Stimulated activated CD4-positive, alpha-beta T cell treated with anti-CD3 and anti-CD28 coated beads, Interleukin-2, amount 100 ng/mL, for 24 hours (primary cell): ENCODE measurements at places on chromosomes 7 and 10.

DNA sequence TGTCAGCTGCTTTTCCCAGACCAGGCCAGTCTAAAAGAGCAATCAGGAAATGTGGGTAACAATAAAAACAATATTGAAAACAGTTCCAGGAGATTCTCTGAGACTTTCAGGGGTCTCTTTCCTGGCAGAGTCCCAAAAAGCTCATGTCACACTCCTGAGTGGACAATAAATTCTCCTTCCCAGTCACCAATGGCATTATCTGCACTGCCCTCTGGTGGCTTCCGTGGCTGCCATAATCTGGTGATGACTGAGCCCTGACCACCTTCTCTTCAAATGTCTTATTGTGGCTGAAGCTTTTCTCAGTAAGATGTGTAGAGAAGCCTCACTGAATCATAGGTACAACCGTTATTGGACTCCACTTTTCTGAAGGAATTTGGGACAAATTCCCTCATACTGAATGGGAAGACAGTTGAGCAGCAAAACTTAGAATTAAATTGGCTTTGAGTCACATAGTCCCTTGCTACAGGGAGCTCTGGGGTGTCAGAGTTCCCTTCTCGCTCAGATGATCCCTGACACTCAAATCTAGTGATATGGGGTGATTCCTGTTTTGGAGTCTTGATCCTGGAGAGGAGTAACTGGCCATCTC lies 24.4 kb upstream of the ASAH2 start:
- peak; percentile 50 for DNase-seq

DNA sequence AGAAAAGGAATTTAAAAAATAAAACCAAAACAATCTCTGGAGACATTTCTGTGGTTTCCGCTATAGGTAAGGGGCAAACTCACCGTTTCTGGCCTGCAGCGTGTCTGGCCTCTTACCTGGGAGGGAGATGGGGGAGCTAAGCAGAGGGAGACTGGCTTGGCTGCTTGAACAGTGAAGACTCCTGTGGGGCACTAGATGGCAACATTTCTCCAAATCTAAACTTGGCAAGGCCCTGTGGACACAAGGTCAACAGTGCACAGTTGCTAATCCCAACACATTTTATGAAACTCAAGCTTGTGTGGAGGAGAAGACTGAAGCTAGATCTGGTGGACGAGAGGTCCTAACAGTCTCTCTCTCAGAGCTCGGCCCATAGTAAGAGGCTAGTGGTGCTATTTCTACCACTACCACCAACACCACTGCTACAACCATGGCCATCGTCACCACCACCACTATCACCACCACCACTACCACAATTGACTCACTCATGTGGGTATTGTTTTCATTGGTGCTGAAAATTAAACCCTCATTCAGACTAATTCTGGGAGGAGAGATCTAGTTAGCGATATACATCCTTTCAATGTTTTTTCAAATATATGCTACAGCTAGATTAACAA lies 28.4 kb upstream of the CDHR3 start:
- no peak for DNase-seq

DNA sequence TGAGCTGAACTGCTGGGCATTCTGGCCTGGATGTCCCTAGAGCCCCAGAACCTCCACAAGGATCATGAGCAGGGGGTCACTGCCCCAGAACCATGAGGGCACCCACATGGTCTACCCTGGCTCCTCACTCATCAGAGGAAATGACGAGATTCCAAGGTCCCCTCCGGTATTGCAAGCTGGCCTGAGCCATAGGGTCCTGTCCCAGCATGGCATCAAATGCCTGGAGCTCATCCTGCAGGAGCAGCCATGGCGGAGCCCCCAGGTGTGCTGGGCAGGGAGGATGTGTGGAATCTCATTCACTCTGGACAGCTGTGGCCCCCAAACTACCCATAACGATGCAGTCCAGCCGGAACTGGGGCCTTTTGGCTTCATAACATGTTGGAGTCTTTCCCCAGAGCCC lies 66.6 kb upstream of the ANTXRL start:
- DNase-seq, result no peak

- DNase-seq, result no peak
Observed at GRCh38 chr7:120996333-120996987, 7.9 kb downstream of the CPED1 start.

GRCh38 chr7:40544221-40544723 lies 409.5 kb downstream of the SUGCT start:
- no peak for DNase-seq

- DNase-seq, result peak; percentile 37
Observed at GRCh38 chr10:132684164-132684891, 101.6 kb downstream of the NKX6-2 start.

GRCh38 chr7:77439572-77439971 lies 23.4 kb upstream of the GSAP start:
- DNase-seq, result no peak

- no peak for DNase-seq
Observed at GRCh38 chr7:5693529-5693928, 87.9 kb downstream of the RNF216 start.

- DNase-seq, result no peak
Observed at GRCh38 chr7:104442481-104442880, 114.1 kb downstream of the LHFPL3 start.

GRCh38 chr7:10076660-10077300 lies 896.9 kb upstream of the PHF14 start:
- no peak for DNase-seq

DNA sequence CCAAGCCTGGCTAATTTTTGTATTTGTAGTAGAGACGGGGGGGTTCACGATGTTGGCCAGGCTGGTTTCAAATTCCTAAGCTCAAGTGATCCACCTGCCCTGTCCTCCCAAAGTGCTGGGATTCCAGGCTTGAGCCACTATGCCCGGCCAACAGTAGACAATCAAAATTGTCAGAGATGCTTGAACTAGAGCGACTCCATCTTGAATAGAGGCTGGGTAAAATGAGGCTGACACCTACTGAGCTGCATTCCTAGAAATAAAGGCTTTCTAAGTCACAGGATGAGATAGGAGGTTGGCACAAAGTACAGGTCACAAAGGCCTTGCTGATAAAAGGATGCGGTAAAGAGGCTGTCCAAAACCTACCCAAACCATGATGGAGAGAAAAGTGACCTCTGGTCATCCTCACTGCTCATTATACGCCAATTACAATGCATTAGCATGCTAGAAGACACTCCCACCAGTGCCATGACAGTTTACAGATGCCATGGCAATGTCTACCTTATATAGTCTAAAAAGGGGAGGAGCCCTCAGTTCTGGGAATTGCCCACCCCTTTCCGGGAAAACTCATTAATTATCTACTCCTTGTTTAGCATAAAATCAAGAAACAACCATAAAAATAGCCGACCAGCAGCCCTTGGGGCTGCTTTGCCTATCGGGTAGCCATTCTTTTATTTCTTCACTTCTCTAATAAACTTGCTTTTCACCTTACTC lies 134.5 kb downstream of the BAMBI start:
- no peak for DNase-seq

- DNase-seq, result no peak
Observed at GRCh38 chr10:100732241-100732596, 13.2 kb upstream of the PAX2 start.

DNA sequence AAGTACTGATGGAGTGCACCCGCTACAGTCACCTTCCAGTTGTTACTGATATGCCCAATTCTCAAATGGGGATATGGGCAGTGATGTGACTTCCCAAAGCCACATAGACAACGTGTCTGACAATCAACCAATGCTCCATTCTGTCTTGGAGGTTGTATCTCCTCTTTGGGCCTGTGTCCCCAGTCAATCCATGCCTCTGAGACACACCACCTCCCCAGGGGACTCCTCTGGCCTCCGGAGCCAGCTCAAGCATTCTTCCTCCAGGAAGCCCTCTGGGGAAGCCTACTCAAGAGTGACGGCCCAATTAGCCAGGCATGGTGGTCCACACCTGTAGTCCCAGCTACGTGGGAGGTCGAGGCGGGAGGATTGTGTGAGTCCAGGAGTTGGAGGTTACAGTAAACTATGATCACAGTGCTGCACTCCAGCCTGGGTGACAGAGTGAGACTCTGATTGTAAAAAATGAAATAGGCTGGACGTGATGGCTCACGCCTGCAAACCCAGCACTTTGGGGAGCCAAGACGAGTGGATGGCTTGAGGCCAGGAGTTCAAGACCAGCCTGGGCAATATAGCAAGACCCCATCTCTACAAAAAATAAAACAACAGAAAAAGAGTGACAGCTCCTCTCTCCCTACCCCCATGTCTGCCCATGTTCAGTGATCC lies 99.5 kb upstream of the TNRC18 start:
- no peak for DNase-seq

DNA sequence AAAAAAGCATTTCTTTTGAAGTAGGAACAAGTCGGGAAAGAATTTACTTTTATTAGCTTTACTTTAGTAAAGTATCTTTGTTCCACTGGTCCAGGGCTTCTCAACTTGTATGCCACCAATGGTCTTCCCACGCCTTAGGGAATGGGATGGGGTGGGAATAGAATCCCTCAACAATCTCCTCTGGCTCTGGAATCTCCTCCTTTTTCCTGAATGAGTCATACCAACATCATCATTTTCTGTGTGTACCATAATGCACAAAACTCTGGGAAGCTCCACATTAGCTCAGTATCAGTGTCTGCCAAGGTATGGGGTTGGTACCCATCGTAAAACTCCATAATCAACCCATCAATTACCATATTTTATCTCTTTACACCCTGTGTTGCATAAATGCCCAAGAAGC lies 159.4 kb upstream of the BMPER start:
- no peak for DNase-seq

DNA sequence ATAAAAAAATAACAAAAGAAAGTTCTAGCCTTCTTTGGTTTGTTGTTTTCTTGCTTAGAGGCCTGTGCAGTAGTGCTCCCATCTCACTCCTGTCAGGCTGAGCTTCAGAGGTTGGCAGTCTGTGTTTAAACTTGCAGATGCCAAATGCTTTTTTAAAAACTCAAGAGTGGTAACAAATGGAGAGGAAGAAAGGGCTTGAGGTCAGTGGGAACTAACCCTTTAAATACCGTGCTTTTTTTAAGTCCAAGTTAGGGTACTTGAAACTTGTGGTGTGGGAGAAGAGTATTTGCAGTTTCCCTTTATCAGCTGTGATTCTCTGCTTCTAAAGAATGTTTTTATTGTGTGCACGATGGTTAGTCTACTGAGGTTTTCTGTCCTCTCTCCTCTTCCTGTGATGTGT lies 29.4 kb downstream of the ZRANB1 start:
- no peak for DNase-seq

DNA sequence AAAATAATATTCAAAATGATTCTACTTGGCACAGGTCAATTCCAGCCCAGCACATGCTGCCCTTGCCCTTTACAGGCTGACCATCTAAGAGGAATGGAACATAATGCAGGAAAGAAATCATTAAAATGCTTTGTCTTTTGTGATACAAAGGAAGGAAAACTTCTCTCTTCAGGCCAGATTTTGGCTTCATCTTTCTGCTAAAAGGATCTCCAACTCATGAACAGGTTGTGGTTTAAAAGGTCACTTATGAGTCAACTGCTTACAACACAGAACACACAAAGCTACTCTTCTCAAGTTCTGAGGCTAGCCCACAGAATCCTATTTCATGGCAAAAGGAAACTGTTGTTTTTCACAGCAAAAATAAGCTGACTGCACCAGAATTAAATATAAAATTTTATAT lies 197.1 kb downstream of the DOCK4 start:
- DNase-seq, result no peak

GRCh38 chr7:26443751-26444150 lies 152.1 kb downstream of the SNX10 start:
- DNase-seq, result no peak

GRCh38 chr10:77823811-77824542 lies 102.6 kb downstream of the DLG5 start:
- no peak for DNase-seq

- DNase-seq, result no peak
Observed at GRCh38 chr7:140685407-140686087, 11.0 kb upstream of the NDUFB2 start.

DNA sequence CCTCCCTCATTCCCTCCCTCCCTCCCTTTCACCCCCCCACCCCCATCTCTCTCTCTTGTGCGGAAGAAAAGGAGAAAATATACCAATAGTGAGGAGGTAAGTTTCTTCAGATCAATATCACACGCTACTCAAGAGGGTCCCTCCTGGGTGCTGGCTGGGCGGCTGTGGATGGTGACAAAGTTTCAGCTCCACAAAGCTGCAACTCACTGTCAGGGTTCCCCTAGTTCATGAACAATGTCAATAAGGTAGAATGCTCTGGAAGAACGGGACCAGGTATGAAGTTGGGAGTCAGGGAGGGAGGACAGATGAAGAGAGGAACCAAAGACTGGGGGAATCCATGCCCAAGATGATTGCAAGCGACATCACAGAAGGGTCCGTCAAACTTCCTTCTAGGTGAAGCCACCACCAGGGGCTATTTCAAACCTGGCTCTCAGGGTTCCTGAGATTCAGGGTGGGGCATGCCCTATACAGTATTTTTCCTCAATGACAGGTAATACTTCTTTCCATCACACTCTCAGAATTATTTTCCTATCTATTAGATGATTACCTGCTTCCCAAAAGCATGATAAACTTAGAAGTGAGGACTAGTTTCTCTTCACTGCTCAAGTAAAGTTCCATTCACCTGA lies 1.4 kb upstream of the PDE1C start:
- no peak for DNase-seq

GRCh38 chr7:30815388-30815854 lies 44.2 kb downstream of the MINDY4 start:
- DNase-seq, result no peak
